ENCODE measurements at places on chromosomes 2 and 18.

DNA sequence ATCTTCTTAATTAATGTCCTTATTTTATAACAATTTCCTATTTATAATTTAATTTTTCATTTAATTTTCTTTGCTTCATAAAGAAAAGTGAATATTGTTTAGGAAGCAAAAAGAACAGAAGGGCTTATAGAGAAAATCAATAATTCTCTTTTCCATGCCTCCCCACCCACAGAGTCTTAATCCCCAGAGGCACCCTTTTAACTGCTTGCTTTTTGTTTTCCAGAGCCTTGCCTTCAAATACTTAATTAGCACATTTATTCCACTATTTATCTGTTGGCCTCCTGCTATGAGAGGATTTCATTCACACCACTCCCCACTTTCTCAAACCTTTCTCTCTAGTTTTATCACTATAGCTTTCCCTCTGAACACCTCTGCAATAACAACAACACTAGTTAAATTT, 373.6 kb downstream of the MBD2 start:
- no peak for DNase-seq

GRCh38 chr2:19219060-19219459, 139.4 kb downstream of the OSR1 start:
- no peak for DNase-seq

GRCh38 chr2:224369028-224369632, 32.8 kb downstream of the FAM124B start:
- no peak for DNase-seq

DNA sequence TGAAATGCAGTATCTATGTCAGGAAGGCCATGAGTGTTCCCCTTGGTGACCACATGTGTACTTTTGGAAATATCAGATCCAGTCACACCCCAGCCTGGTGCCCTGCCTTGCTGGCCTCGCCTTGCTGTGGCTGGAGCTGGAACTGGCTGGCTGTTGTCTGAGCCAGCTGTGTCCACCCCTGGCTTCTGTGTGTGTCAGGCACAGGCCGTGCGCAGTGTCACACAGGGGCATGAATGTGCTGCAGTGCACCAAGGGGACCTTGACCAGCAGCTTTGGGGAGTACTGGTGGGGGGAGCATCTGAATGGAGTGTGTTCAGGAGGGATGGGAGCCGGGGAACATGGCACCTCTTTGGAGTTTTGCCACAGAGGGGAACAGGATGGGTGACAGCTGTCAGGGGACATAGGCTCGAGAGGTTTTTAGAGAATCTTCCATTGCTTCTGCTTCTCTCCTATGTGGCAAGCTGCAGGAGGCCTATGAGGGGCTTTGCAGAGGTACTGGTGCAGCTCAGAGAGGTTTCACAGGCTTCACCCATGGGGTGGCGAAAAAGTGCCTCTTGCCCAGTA, 44.7 kb upstream of the FAHD2A start:
- DNase-seq = no peak

GRCh38 chr2:167992278-167992677, 255.1 kb downstream of the STK39 start:
- DNase-seq = no peak

GRCh38 chr2:134225841-134226240, 28.0 kb upstream of the MGAT5 start:
- DNase-seq = no peak

GRCh38 chr2:74249406-74250122, 51.1 kb downstream of the MTHFD2 start:
- no peak for DNase-seq

- no peak for DNase-seq
These were observed 103.6 kb downstream of the LRRTM4 start for GRCh38 chr2:77418537-77418936.

DNA sequence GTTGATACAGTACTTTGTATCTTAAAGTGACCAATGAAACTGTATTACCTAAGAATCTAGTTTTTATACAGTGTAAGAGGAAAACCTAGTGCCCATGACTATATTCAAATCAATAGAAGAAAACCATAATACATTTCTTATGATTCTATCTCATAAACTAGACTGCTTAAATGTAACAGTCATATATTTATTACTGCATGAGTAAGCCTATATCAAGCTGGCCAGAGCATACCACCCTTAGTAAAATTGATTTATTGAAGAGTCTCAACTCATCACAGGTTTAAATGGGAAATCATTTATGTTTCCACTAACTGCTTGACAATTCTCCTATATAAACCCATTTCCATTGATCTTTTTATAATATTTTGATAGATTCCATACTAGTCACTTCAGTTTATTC, 1059.2 kb upstream of the LRRTM1 start:
- DNase-seq = no peak

- DNase-seq = no peak
These were observed 43.0 kb upstream of the ITGB6 start for GRCh38 chr2:160242893-160243564.

DNA sequence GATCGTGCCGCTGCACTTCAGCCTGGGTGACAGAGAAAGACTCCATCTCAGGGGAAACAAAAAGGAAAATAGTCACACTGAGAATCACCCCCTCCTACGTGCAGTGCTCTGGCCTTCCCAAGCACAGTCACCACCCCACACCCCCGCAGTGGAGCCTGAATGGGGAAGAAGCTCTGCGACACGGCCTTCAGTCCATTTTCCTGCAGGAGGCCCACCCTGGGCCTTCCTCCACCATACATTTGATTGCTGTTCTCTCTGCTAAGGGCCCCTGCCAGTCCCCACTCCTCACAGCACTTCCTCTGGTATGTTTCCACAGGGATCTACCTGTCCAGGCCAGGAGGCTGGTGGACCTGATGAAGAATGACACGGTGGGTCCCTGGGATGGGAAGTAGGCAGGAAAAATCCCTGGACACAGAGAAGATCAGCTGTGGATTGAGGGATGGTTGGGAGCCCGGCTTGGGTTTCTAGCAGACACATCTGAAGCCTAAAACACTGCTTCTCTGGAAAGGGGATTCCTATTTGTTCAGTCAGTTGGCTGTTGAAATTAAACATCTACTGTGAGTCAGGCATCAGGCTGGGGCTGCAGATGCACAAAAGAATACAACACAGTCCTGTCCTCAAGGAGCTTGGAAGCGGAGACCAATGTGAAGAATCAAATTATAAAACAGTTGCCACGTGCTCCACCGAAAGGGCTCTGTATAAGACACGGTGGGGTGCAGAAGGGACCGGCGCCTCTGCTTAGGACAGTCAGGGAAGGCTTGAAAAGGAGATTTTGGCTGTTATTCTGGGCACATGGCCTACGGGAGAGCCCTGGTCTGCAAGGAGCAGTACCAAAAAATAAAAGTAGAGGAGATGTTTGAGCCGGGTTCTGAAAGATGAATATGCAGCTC, 82.2 kb downstream of the PLB1 start:
- no peak for DNase-seq

DNA sequence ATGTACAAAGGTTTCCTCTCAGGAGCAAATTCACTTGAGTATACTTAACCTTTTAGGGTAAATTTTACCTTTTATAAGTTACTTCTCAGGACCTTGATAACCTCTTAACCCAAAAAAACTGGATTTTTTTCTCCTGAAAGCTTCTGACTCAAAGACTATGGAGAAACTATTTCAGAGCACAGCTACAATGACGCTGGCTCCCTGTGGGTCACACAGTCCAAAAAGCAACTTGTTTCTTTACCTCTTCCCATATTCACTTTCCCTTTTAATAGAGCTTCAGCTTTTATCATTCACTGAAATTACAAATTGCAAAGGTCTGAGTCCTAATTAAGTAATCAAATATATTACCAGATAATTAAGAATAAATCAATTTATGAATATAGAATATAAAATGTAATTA, 32.4 kb downstream of the GTF3C3 start:
- DNase-seq = no peak

- DNase-seq = no peak
These were observed 66.5 kb upstream of the DOCK10 start for GRCh38 chr2:225108805-225109204.

DNA sequence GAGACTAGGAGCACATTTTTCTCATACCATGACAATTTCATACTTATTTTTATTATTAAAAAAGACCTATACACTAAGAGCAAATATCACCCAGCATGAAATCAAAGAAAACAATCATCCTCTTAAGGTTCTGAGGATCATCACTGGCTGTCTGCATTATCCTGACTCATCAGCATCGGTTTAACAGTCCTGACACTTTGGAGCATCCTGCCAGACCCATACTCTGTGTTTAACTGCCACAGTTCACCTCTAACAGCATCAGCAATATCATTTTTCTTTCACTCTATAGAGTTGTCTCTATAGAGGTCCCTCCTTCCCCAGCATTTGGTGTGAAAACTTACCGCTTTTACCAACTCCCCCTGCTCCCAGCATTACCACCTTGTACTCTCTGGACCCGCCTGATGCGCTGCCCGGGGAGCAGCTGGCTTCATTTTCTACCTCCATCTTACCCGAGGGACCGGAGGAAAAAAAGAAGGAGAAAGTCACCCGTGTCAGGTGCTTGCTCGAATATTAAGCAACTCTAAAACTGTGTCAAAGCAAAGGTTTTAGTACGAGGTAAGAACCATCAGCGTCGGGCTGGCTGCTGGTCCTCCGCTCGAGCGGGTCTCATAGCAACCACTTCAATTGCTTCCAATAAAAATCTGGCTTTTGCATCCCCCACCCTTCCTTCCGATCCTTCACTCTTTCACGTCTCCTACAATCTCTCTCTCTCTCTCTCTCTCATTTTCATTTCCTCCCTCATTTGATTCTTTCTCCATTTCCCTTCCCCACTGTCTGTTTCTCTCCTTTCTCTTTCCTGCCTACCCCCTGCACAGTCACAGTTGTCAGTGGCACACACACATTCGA, at the start of gene RIT2:
TSS of gene RIT2 (minus strand) at position 610 of the 846 bp plus-strand sequence.
- DNase-seq = no peak

- no peak for DNase-seq
These were observed 52.1 kb upstream of the FOSL2 start for GRCh38 chr2:28340312-28341202.

- DNase-seq = no peak
These were observed 559.8 kb downstream of the SUCLG1 start for GRCh38 chr2:83899271-83899670.

DNA sequence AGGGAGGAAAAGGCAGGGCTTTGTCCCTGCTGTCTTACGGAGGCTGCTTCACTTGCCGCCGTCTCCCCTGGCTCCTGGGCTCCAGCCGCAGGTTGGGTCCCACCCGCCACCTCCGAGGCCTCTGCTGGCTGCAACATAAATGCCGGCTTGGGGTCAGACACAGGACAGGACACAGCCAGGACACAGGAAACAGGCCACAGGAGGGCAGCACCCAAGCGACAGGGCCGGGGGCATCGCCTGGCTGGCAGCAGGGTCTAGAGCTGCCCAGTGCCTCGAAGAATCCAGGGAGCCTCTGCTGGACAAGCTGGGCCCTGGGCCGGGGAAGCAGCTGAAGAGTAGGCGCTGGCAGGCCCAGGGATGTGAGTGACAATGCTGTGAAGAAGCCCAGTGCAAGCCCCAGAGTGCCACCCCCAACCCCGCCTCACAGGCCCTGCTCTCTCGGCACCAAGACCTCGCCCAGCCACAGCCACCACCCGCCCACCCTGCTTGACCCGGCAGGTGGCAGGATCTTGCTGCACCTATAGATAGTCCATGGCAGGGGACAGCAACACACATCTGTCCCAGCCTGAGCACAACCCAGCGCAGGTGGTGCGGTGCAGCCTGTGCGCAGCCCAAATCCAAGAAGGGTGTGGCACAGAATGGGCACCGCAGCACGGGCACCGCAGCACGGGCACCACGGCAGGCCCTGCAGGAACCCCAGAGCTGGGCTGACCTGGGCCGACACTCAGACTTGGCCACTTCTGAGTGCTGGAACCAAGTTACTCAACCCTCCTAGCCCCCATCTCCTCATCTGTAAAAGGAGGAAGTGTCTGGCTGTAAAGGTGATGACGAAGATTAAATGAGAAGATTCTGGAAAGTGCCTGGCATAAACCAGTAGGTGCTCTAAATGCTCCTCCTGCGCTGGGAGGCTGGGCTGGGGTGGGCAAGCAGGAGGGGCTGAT, 55.6 kb downstream of the BIN1 start:
- no peak for DNase-seq

GRCh38 chr18:50249576-50249975, 16.7 kb downstream of the CFAP53 start:
- DNase-seq = no peak

- DNase-seq = no peak
These were observed 72.1 kb downstream of the TSHZ1 start for GRCh38 chr18:75282746-75283145.

GRCh38 chr18:54327818-54328217, 29.8 kb downstream of the STARD6 start:
- no peak for DNase-seq

DNA sequence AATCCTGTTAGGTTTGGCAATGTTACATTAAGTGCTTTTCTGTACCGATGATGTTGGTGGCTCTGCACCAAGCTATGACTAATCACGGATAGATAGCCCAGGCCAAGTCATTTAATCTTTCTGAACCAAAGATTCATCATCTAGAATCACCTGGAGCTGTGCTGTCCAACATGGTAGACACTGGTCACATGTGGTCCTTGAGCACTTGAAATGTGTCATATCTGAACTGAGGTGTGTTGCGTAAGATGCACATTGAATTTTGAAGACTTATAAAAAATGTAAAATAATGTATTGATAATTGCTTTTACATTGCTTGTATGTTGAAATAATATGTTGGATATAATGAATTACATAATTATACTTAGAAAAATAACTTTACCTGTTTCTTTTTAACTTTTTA, 39.8 kb upstream of the NXPH2 start:
- DNase-seq = no peak

DNA sequence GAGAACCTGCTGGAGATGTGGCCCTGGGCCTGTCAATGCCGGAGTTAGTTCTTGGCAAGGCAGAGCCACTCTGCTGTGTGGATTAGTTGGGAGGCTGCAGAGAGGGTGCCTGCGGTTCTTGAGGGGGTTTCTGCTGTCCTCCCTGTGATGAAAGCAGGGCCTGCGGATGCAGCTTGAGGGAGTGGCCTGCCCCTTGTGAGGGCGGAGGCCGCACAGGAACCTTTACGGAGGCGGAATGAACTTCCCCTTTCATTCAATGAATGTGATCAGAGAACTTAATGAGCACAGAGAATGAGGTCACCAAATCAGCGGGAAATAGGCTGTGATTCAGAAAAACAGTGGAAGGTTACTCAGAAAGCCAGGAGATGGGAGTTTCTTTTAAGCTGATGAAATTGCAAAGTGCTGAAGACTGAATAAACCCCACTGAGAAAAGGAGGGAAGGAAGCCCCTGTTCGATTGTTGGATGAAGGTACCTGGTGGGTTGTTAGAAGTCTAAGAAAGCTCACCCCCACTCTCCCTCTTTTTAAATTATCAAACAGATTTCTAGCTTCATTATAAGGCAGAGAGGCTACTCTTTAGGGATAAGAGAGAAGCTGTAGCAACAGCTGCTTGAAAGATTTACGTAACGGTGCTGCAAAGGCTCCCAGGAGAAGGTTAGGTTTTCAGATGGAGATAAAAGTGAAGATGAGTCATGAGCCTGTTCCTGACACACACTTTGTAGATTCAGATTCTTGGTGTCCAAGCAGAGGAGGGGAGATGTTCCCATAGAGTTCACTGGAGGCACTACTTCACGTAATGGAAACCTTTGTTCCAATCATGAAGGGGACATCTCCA, 47.4 kb downstream of the VWA3B start:
- DNase-seq = no peak

All from stimulated activated CD4-positive, alpha-beta T cell treated with anti-CD3 and anti-CD28 coated beads, Interleukin-1b, Interleukin-23, amount 100 ng/mL, for 1 hour (primary cell).